Frontal cortex (tissue), 4 donors: ENCODE measurements at places on chromosomes 1 and 21. TPM values are rescaled to one million over a fixed set of nuclear protein-coding genes. Genes with fewer than 3 reads are reported as not detected.

OR2M3 gene
- under 0.01 TPM for total RNA-seq

NEGR1 gene
- total RNA-seq, result 78.7 TPM

TCHHL1 gene
- total RNA-seq, result not detected

IL20 gene
- total RNA-seq, result not detected

NBPF11 gene
- total RNA-seq, result 11.8 TPM

CKS1B gene
- total RNA-seq, result 12.6 TPM

PYHIN1 gene
- total RNA-seq, result not detected

PGLYRP3 gene
- not detected for total RNA-seq

INSRR gene
- under 0.01 TPM for total RNA-seq

PROK1 gene
- total RNA-seq, result not detected

NUP210L gene
- 0.41 TPM for total RNA-seq

IL6R gene
- 3.3 TPM for total RNA-seq

CELA3A gene
- not detected for total RNA-seq

AMY1C gene
- total RNA-seq, result not detected

RASSF5 gene
- total RNA-seq, result 0.82 TPM
